ENCODE measurements at places on chromosomes 11 and 22.
A peak's percentile ranks its signal among the peaks of the same experiment; 100 is the strongest.

DNA sequence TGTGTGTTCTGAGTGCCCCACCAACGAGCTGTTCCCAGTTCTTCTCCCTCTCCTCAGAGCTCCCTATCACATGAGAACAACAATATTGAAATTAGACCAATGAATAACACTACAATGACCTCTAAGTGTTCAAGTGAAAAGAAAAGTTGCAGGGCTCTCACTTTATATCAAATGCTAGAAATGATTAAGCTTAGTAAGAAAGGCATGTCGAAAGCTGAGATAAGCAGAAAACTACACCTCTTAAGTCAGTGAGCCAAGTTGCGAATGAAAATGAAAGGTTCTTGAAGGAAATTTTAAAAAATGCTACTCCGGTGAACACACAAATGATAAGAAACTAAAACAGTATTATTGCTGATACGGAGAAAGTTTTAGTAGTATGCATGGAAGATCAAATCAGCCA lies 199.8 kb downstream of the GUCY1A2 start:
- no peak for DNase-seq

DNA sequence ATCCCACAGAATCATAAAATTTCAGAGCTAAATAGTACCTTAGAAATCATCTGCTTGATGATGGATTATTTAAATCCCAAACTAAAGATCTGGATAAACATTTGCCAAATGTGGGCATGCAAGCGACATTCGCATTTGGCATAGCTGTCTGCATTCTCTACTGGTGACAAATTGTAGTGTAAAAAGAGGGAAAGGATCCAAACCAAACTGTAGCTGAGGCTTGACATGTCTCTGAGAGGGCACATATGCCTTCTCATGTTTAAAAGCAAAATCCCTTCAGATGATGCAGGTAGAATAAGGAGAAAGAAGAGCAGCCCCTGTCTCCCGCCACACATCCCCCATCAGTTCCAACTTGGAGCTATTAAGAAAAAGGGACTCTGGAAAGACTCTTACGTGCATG lies 257.5 kb upstream of the MTNR1B start:
- DNase-seq, result no peak

- DNase-seq, result no peak
Observed at GRCh38 chr11:328012-328411, 7.4 kb upstream of the IFITM3 start.

GRCh38 chr11:121863126-121863525 lies 252.9 kb downstream of the BLID start:
- no peak for DNase-seq

- DNase-seq, result no peak
Observed at GRCh38 chr11:133823211-133823610, 22.1 kb downstream of the SPATA19 start.

DNA sequence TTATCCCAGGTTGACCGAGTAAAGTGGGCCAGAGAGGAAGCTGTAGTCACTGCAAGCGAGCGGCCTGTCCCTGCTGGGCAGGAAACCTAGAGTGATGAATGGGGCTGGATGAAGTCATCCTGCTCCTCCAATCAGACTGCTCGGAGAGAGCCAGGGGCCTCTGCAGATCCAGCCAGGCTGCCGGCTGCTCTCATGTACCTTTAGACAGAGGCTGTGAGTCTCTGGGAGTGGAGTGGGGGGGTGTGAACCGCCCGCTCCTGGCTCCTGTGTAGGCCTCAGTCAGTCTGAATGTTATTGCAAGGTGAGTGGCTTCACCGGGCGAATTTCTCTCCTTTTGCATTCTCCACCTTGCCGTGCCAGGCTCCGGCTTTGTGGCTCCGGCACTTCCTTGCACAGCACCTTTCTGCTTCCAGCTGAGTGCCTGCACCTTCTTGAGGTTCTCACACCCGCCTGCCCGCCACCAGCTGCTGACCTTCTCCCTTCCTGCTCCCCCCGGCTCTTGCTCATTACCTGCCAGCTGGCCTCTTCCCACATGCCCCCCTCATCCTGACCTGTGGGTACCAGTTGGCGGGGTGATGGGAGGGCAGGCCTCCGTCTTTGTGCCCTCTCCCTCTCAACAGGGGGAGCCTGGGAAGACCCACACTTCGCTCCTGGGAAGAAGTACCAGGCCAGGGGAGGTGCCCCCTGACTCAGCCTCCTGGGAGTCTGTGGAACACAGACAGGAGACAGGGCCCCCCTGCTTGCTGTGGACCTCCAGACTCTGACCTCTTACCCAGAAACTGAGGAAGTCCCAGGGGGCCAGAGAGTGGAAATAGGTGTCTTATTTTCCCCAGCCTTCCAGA lies 79.9 kb downstream of the GRAMD1B start:
- no peak for DNase-seq

DNA sequence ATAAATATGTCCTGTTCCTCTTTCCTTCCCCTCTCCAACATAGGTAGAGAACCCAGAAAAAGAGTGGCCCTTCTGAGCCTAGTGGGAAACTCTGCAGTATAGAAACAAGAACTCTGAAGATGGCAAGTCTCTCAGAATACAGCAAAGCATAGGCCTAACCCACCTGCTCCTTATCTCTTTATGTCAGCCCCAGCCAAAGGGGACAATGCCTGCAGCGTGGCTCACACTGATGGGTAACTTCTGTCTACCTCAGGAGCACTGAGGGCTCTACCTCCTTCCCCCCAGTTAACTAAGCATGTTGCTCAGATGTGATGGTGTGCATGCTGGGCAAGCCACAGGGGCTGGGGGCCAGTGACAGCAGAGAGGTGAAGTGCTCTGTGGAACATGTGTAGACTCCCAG lies 4.9 kb upstream of the NRIP3 start:
- DNase-seq, result no peak

- no peak for DNase-seq
Observed at GRCh38 chr11:44525473-44526252, 39.8 kb upstream of the CD82 start.

- DNase-seq, result no peak
Observed at GRCh38 chr11:41499429-41499828, 40.0 kb upstream of the LRRC4C start.

DNA sequence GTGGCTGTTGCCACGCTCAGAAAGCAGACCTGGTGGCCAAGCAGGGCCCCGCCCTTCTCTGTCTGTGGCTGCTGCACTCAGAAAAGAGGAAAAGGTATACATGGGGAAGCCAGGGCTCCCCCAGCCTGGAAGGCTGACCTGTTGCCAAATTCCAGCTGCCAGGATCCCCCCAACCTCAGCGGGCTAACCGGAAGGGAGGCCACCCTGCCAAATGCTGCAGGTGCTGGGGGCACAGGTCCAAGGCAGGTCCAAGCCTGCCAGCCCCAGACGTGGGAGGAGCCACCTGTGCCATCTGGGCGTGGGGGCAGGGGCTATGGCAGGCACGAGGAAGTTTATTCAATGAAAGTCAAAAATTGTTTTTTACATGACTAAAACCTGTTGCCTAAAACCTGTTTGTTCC lies 2.6 kb downstream of the NPTXR start:
- no peak for DNase-seq

GRCh38 chr11:64295760-64296159 lies 4.4 kb upstream of the CATSPERZ start:
- DNase-seq, result no peak

DNA sequence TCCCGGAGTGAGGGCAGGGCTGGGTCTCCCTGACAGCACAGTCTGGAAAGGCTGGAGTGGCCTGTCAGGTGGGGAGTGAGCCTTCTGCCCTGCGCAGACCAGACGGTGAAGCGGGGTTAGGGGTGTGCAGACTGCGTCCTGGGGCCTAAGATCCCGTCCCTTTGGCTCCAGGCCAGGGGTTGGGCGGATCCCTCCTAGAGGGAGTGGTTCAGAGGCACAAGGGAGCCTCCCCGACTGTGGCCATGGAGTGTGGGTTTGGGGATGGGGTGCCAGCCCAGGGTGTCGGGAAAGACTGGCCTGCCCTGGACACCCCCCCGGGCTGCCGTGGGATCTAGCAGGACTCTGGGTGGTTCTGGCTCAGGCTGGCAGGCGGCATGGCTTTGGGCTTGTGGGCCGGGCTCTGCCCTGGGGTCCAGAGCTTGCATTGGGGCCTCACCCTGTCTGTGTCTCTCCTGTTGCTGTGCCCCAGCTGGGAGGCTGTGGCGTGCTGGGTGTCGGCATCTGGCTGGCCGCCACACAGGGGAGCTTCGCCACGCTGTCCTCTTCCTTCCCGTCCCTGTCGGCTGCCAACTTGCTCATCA lies 19.5 kb downstream of the TSPAN4 start:
- DNase-seq, result no peak

DNA sequence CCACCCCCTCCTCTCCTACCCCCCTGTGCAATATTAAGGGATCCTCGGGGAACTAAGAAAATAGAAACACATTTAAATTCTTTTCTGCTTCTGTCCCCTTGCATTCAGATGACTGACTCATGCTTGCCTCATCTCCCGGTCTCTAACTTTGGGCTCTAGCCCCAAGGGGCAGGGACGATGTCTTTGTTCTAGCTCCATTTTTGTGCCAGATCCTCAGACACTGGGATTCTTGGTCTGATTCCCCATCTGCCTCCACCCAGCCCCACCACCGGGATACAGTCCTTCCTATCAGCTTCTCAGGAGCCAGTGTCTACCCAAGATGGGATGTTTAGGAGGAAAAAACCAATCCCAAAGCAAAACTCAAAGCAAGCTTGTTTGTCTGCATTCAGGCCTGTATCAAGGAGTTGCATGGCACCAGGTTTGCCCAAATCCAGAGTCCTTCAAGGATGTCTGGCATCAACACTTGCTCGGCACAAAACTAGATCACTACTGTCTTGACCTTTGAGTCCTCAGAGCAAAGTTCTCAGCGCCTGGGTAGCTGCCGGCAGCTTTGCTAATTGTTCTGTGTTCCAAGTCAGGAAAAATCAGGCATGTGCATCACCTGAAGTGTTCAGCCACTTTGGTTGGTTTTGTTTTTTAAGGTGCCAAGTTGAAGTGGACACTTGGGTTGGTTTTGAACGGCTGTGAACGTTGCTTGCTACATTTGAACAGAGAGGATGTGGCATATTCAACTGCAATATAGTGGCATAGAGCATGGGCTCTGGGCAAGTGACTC lies 212.8 kb downstream of the DSCAML1 start:
- no peak for DNase-seq

DNA sequence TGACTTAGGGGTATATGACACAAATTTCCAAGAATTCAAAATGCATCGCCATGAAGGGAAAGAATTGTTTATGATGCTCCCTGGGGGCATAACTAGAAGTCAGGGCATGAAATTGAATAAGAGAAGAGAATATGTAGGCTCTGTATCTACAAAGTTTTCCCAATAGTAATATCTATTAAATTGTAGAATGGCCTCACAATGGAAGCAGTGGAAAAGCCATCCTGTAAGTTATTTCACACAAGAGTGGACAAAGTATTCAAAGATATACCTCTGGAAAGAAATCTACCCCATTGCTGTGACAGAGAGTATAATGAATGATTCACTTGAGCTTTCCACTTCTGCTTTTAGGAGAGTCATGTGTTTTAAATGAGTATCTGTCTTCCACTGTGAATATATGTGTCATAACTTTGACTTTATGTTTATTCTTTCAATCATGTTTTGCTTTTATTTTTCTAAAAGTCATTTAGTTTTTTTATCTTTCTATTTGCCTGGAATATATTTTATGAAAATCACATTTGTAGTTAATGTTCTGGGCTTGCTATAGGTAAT lies 65.7 kb upstream of the DDI1 start:
- no peak for DNase-seq

DNA sequence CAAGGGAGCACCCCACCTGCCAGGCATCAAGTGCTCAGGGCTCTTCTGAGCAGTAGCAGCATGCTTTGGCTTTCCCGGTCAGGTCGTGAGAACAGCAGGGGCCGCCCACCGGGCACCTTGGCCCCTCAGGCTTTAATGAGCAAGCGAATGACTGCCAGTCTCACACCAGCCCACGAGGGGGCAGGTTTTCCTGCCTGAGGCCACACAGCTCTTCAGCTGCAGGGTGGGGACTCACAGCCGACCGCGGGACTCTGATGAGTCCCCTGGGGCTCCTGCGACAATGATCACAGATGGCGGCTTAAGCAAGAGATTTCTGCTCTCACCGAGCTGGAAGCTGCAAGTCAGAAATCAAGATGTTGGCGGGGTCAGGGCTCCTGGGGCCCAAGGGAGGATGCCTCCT lies 14.3 kb upstream of the FGF19 start:
- DNase-seq, result peak; percentile 39

GRCh38 chr11:15873501-15873900 lies 482.8 kb downstream of the SOX6 start:
- no peak for DNase-seq

GRCh38 chr22:40081662-40082061 lies 86.9 kb downstream of the FAM83F start:
- DNase-seq, result no peak

DNA sequence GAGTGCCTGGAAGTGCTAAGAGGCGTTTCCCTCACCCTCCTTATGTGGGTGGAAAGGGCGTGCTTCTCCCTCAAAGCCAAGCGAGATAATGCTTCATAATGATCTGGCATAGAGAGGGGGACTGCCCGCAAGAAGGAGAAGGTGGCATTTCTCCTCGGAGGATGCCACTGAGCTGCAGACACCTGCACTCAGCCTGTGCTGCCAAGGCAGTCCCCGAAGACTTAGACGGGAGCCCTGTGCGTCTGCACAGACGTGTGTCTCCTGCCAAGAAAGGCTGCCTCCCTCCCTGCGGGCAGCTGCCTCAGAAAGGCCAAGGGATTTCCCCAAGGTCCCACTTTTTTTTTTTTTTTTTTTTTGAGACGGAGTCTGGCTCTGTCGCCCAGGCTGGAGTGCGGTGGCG lies 48.1 kb upstream of the SPATA19 start:
- DNase-seq, result no peak

Measured in GF-D8 (cell line).